Lung microvascular endothelial cell (primary cell): ENCODE measurements at places on chromosomes 7 and 10. TPM values are rescaled to one million over a fixed set of nuclear protein-coding genes. Genes with fewer than 3 reads are reported as not detected.

DNA sequence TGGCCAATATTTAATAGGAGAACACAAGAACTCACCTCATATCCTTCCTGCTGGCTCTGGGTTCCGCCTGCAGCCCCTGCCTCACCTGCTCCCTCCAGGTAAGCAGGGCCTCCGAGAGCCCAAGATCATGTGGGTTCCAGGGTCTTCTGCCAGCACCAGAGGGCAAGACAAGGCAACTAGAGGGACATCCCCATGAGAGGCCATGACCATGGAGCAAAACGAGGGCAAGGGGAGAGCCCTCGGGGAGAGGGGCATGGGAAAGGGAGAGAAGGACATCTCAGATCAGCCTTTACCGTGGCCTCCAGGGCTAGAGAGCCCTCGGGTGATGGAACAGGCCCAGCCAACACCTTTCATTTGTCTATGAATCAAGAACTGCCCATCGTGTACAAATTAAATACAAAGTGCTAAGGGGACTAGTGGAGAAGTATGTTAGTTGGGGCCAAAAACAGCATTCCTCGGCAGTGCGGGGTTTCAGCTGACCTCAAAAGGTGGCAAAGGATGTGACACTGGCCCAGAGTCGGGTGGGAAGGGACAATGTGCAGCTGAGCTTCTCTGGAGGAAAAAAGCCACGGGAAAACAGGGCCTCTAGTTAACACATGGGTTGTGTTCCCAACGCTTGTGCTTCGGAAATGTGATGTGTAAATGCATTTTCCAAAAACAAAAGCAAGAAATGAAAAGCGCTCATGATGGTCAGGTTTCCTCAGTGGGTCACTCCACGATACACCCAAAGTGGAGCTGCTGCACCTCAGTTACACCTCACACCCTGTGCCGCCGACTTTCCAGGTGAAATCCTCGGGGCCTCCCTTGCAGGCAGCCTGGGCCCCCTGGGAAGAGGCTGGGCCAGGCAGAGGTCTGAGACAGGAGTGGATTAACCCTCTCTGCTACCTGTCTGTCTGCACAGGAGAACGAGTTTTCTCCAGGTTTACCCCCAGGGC lies 2.0 kb downstream of the AOC1 start:
- no peak for DNase-seq

GRCh38 chr10:3395458-3395861 lies 222.9 kb upstream of the PITRM1 start:
- DNase-seq: peak; percentile 74

DNA sequence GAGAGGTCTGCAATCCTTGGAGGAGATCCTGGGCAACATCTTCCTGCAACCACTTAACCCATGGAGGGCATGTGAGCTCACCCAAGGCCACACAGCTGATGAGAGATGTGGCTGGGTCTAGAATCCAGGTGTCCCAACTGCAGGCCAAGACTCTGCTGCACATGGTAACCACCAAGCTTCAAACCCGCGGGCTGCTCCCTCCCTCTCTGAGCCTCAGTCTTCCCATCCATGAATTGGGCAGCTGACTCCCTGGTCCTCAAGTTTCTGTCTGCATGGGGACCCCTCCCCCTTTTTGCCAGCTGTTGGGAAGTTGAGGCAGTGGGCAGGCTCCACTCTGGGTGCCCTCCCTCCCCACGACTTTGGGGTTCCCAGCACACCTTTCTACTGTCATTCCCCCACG lies 20.9 kb upstream of the INMT start:
- DNase-seq: no peak

- DNase-seq: no peak
These were observed 103.9 kb upstream of the STK17A start for GRCh38 chr7:43479042-43479441.

- no peak for DNase-seq
These were observed 19.7 kb downstream of the CUL1 start for GRCh38 chr7:148718431-148718830.

DNA sequence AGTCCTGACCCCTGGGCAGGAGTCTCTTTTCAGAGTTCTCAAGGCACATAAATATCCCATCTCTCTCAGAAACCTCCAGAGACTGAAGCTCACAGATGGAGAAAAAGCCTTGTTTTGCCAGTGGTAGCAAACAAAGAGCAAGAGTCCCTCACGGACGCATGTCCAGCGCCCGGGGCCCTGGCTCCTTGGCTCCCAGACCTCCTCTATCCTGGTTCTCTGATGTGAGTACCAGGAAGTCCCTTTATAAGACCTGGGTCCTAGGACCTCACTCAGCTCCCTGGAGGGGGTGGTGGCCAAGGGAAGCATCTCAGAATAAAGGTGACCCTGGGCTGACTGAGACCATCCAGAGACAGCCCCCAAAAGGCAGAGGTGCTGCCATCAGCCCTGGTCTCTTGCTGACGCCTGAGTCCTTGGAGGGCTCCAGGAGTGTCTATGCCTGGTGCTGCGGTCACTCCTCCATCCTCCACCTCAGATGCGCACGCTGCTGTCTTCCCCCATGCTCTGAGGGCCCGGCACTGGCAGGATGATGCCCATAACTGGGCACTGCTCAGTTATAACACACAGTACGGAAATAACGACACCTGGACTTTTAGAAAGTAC lies 221.5 kb downstream of the TNS3 start:
- no peak for DNase-seq

DNA sequence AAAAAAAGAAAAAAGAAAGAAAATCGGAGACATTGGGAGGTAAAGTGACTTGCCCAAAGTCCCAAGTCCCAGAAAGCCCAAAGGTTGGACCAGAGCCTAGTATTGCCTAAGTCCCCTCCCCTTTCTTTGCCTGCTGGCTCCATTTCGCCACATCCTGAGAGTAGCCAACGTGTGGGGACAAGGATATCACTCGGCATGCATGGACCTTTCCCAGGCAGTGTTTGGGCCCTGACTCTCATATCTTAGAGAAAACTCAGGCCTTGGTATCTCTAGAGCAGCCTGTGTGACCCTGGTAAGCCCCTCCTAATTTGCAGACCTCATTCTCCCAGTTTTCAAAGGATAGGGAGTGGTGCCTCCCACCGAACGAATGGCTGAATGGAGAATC lies 294.2 kb upstream of the ZMIZ1 start:
- DNase-seq: no peak

DNA sequence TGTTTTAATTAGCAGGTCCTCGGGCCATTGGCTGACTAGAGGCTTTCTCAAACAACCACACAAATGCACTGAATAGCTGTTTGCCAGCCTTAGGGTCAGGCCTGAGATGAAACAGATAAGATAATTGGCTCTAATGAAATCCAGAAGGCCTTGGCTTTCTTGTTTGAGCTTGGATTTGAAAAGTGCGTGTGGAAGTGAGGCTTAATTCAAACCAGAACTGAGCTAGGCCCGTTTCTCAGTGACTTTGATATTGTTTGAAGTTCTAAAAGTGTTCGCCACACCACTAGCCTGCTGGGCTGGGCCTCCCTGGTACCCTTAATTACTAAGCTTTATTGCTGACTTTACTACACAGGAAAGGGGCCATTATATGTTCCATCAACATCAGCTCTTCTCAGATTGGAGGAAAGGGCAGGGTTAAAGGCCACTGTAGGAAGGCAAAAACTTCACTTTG lies 270.6 kb downstream of the TWIST1 start:
- no peak for DNase-seq

GRCh38 chr7:7335215-7335614 lies 152.9 kb downstream of the C1GALT1 start:
- DNase-seq: no peak

TMEM254 gene
- total RNA-seq: 1.8 and 2.4 TPM in 2 replicates

ETV1 gene
- 5.0 and 6.8 TPM in 2 replicates for total RNA-seq

CALHM3 gene
- total RNA-seq: not detected in 2 replicates
